ENCODE measurements at places on chromosomes 4 and X.

DNA sequence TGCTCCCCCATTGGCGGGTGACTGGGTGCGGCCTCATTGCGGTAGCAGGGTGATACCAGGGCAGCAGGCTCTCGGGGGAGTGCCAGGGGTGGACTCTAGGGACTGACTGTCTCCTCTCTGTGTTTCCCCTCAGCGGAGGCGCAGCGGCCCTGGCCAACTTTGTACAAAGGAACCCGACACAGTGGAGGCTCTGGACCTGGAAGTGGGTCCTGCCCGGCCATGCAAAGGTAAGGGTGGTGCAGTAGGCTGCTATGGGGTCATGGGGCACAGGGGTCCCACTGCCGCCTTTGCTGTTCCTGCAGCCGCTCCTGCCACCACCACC, 16.3 kb downstream of the SULT1B1 start:
- DNase-seq, result no peak

GRCh38 chr4:4831825-4832224, 27.6 kb upstream of the MSX1 start:
- DNase-seq, result no peak

GRCh38 chr4:175412746-175413145, 399.3 kb downstream of the GPM6A start:
- DNase-seq, result no peak

DNA sequence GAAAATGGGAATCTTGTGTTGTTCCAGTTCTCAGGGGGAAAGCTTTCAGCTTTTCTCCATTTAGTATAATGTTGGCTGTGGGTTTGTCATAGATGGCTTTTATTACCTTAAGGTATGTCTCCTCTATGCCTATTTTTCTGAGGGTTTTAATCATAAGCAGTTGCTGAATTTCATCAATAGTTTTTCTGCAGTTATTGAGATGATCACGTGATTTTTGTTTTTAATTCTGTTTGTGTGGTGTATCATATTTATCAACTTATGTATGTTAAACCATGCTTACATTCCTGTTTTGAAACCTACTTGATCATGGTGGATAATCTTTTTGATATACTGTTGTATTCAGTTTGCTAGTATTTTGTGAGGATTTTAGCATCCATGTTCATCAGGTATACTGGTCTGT, 66.8 kb upstream of the CENPE start:
- no peak for DNase-seq

DNA sequence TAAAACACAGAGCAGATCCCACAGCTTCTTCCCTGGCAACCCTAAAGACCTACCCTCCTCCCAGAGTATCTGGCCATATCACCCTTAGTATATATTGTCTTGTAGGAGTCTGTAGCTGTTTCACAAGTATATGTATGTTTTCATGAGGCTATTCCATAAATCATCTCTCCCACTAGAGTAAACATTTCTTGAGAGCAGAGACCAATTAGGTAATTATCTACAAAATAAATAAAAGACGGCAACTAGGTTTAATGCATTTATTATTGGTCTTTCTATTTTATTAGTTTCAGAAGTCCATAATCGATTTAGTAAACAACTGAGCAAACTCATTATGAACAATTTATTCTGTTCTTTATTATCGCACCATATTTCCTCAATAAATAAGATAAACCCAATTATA, 7.0 kb downstream of the ACOT9 start:
- DNase-seq, result no peak

DNA sequence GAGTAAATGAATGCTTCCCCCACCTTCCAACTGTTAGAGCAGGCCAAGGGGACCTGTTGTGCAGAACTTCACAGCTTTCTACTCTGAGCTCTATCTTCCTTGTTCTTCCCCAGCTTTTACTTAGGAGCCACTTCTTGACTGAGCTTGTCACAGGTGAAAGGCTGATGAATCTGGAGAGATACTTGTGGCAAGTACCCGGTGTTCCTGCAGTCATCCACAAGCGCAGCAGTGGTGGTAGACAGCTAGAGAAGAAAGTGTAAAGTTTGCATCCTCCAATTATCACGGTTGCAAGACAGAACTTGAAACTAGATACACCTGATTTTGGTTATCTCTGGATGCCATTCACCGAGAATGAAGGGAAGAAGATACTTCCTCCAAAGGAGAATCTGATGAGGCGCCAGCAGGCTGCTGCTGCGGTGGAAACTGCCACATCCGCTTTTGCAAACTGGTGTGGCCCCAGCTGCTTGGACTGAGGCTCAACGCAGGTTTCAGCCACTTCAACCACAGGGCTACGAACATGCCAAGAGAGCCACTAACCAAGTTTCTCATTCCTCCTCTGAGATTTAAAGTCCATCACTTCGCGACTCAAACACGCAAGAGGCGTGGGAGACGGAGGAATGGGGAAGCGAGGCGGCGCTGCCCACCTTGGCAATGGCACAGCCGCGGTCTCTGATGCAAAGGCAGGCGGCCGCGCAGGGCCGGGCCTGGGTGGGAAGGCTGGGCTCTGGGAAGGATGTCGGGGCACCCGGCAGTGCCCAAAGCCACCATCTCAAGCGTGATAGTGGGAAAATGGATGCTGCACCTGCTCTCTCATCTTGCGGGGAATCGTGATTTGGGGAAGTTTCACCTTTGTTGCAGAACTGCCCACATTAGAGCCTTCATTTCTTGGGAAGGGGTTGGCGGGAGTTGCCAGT, 1.3 kb upstream of the FHIP1A start:
- DNase-seq, result no peak

- DNase-seq, result no peak
These were observed 5.5 kb upstream of the ATP2B3 start for GRCh38 chrX:153511784-153512500.

GRCh38 chr4:27084685-27085361, 224.2 kb downstream of the STIM2 start:
- DNase-seq, result peak; percentile 49

DNA sequence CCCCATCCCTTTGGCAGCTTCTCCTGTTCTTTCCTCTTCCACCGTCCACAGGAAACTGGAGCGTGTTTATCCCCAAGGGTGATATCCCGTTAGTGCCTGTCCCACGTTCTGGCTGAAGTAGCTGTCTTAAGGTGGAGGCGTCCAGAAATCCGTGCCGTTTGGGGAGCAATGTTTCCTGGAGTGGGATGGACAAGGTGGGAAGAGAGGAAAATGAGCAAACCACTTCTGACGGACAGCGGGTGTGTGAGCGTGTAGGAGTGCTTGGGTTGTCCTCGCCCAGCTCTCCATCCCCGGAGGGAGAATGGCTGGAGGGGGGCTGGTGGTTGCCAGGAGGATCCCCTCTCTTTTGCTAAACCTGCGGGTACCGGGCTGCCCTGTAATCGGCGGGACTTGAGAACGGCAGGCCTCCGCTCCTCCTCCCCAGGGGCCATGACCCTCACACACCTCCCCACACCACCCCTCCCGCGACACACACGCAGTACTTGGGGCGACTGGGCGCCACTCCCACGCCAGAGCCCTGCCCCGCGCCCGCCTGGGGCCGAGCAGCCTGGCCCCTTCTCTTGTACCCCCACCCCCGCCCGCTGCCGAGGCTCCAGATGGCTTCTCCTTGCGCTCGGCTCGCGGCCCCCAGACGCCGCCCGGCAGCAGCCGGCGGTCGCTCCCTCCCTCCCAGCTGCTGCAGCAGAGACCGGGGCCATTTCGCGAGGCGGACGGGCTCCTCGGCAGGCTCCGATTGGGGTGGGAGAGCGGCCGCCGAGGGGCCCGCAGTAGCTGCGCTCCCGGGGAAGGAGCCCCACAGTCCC, 13.9 kb upstream of the PRDM8 start:
- DNase-seq, result no peak

GRCh38 chr4:182231496-182231895, 11.7 kb upstream of the TENM3 start:
- DNase-seq, result no peak

GRCh38 chr4:149077181-149077580, 635.0 kb upstream of the NR3C2 start:
- DNase-seq, result no peak
